Type B pancreatic cell (in vitro differentiated cells): ENCODE measurements at places on chromosomes 1 and 21.

DNA sequence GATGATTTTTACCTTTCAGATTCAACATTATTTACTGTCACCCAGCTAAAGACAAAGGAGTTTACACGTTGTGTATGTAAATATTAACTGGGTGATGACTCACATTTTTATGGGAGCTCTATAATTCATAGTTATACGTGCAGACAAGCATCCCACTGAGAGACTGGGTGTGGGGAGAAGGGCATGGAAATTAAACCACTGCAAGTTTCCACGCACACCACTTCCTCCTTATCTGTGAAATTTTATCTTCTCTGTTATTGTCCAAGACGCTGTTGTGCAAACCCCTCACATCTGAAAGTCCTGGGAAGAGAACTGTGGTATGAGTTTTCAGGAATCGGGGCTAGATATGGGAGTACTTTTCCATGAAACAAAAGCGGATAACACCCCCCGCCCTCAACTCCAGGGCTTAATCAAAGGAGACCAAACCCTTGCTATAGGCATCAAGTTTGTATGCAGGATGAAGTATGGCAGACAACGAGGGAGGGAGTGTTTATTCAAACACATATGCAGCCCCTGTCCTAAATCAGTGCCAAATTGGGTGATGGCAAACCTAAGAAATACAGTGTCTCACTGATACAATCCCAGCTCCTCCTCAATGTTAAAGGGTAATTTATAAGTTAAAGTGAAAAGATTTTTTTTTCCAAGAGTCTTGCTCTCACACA is 23.3 kb upstream of the DPT start:
- no peak for DNase-seq

GRCh38 chr1:175900171-175900570 is 156.8 kb upstream of the TNR start:
- DNase-seq = no peak

DNA sequence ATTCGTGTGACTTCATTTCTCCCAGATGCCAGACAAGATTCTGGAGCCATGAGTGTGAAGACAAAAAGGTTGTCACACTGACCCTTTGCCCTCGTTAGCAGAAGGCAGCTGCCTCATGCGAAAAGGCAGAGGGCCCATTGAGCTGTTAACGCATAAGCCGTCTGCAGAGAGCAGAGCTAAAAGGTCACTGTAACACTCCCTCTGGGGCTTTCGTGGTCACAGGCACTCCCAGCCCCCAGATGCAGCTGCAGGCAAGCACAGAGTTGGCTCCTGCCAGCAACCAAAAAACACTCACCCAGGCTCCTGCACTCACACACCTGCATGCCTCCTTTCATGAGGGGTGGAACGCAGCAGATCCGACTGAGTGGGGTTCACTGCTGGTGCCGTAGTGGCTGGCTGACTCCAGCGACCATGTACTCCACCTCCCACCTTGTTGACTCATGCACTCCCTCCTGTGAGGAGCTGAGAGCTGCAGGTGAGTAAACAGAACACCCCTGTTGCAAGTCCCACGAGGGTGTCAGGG is 287.5 kb downstream of the SMYD3 start:
- DNase-seq = no peak

- no peak for DNase-seq
These were observed 23.1 kb upstream of the MYSM1 start for GRCh38 chr1:58722967-58723366.

DNA sequence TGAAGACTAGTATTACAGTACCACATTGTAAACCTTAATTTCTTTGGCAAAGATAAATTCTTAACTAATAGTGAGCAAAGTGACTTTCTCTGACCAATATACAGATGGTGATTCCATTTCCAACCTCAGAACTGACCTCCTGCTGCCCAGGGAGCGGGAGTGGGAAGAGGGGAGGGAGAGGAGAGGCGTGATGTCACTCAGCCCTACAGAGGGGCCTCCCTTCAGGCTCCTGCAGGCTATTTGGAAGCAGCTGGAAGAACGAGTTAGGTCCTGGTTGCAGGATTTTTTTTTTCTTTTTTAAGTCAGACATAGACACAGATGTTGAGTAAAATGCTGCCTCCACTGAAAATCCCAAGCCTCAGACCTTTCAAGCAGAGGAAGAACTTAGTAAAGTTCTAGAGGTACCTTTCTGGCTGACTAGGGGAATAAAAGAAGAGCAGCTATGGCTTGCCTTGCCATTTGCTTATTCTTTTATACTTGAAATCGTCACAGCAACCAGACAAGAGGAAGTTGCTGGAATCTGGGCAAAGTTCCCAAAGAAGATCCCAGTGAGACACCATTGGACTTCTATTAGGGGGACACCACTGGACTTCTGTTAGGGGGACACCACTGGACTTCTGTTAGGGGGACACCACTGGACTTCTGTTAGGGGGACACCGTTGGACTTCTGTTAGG is 54.5 kb downstream of the EXO1 start:
- no peak for DNase-seq

DNA sequence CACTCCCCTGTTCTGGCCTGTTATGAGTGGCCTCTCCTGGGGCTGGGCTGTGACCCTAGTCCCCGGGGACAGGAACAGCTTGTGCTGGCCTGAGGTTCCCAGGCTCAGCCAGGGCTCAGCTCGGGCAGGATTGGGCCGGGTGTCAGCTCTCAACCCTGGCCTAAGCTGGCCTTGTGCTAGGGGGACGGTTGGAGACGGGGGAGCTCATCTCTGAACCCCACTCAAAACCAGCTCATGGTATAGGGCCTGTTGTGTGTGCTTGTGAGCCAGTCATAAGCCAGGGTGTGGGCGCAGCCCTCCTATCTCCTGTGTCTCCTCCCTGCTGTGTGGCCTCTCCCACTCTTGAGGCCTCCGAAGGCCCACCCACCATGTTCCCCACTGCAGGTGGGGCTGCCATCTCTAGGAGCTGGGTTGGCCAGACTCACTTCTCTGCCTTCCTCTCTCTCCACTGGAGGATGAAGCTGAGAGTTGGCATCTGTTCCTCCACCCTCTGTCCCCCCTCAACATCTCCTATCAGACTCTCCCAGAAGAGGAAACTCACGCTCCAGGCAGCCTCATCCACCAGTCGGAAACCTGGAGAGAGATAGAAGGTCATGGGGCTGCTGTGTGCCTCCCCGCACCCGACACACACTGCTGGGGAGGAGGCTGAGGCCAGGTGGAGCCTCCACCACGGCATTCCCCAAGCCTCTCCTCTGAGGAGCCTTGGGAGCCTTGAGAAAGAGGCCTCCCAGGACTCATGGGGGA is 1.4 kb downstream of the PEAR1 start:
- DNase-seq = no peak

DNA sequence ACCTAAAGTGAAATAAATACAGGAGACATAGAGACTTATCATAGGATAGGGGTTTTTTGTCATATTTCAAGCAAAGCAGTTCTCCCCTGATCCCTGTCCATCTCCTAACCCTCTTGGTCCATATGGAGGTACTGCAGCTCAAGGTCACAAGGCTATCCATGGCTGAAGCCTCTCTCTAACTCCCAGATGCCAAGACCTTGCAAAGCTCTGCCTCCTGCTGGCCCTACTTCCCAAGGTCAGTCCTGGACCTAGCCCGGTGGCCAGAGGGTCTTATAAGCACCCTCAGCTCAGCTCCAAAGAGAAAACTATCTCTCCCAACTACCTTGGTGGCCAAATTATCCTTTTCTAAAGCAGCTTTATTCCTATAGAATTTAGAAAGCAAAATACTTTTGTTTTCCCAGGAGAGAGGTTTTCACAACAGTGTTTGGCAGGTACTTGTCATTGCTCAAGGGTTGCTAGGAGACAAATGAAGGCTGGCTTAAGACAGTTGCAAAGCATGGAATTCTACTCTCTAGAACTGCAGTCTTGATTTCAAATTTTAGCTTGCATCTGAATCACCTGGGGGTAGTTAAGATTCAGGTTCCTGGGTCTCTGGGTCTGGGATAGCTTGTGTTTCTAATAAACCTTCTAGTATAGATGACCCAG is 121.5 kb downstream of the XCL2 start:
- no peak for DNase-seq

DNA sequence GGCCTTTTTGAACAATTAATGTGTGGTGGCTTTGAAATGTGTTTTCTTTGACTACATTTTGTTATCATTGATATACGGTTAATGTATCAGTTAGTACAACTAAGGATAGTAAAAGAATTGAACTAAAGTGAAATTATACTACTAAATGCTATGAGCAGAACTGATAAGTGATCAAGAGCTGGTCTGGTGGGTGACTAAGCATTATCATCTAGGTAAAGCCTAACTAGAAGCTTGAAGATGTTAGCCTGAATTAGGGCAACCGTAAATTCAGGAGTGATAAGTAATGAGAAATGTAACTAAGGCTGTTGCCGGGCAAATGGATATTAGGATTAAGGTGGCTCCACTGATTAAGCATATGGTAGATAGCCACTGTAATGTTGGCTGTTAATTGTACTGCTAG is 16.0 kb upstream of the GCLM start:
- no peak for DNase-seq

DNA sequence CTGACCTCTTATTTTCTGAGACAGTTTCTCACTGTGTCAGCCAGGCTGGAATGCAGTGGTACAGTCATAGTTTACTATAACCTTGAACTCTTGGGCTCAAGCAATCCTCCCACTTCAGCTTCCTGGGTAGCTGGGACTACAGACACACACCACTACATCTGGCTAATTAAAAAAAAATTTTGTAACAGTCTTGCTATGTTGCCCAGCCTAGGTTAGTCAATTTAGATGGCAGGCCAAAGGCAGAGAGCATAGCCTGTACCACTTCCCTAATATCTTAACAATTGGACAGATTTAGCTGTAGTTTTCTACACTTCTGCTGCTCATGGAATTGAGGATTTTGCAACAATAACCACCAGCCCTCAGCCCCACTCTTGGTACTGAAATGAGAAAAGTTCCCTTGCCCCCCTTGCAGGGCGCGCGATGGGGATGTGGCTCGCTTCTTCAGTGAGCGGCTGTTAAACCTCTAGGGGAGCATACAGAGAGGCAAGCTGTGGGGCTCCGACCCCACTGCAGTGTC is 34.9 kb upstream of the PTGFRN start:
- no peak for DNase-seq

DNA sequence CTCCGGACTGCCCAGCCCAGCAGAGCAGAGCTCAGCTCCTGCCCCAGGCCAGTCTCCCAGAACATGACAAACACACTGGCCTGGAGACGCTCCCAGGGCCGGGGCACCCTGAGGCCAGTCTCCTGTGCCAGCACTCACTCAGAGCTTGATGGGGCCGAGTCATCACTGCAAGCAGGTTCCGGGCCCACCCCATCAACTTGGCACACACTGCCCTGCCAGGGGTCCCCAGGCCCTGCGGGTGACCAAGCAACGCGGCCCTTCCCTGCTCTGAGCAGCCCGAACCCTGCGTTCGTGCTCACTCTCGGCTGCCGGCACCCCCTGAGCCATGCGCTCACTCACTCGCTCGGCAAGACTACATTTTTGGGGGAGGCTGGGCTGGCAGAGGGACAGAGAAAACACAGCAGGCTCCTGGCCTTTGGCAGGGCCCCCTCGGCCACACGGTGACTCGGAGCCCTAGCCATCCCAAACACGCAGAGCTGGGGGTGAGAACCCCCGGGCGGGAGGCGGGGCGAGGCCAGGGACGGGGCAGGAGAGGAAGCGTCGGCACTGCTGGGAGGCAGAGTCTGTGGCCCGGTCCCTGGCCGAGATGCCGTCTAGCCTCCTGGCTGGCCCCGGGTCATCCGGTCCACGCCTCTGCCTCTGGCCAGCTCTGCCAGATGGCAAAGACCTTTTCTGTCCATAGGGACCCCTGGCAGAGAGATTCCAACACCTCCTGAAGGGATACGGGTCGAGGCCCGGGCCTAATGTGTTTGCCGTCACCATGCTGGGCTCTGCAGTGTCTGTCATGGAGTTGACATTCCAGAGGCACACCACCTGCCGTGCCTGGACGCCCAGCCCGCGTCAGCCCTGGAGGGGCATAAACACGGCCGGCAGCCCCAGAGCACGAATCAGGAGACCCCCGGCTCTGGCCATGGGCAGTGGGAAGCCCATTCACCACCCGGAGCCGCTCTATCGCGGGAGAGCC is 68.0 kb downstream of the MEGF6 start:
- no peak for DNase-seq

- DNase-seq = no peak
These were observed 19.5 kb downstream of the S100B start for GRCh38 chr21:46585191-46585953.

GRCh38 chr1:15830258-15830657 is 17.2 kb upstream of the SPEN start:
- no peak for DNase-seq

GRCh38 chr1:41704196-41704595 is 214.5 kb downstream of the HIVEP3 start:
- no peak for DNase-seq

GRCh38 chr1:119550381-119550780 is 43.4 kb downstream of the HSD3B1 start:
- DNase-seq = no peak

DNA sequence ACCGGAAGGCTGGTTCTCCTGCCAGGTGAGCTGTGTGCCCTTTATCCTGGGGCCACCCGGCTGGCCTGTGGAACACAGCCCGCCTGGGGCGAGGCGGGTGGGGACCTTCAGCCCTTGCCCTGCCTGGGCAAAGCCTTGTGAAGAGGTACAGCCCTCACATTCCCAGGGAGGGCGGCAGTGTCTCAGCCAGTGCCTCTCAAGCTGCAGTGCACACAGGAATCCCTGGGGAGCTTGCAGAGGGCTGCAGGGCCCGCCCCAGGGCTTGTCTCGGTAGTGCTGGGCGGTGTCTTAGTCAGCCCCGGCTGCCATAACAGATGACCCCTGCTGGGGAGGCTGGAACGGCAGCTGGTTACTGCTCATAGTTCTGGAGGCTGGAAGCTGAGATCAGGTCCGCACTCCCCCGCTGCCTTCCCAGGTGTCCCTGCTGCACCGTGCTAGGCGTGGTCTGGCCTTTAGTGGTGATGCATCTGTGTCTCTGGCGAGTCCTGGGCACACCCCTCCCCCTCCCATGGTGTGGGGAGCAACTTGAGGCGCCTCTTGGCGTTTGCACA is 12.6 kb downstream of the DFFB start:
- no peak for DNase-seq

- DNase-seq = no peak
These were observed 5.5 kb downstream of the RHOU start for GRCh38 chr1:228740543-228741317.

DNA sequence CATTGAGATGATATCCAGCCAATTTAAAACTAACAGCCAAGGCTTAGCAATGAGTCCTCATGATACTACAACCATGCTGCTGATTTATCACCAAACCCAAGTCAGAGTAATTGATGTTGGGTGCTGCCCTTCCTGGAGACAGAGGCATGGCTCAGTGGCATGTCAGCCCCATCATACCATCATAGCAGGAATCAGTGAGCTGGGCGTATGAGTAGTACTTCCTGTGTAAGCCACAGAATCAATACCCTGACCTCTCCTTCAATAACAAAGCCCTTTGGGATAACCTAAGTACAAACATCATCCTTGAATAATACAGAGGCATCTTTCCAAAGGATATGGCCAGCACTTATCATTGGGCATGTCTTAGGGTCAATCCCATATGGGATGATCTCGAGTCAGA is 3.0 kb upstream of the LCE1E start:
- no peak for DNase-seq

- DNase-seq = no peak
These were observed 24.7 kb downstream of the TRIM62 start for GRCh38 chr1:33157131-33157530.

GRCh38 chr1:244234009-244234643 is 183.0 kb downstream of the ZBTB18 start:
- no peak for DNase-seq
